Heart right ventricle (tissue), 16 donors: ENCODE measurements at places on chromosomes 1 and 21. TPM values are rescaled to one million over a fixed set of nuclear protein-coding genes. Genes with fewer than 3 reads are reported as not detected.

GPR153 gene
- 3.7 TPM for polyA plus RNA-seq

LENEP gene
- not detected for polyA plus RNA-seq

DNA sequence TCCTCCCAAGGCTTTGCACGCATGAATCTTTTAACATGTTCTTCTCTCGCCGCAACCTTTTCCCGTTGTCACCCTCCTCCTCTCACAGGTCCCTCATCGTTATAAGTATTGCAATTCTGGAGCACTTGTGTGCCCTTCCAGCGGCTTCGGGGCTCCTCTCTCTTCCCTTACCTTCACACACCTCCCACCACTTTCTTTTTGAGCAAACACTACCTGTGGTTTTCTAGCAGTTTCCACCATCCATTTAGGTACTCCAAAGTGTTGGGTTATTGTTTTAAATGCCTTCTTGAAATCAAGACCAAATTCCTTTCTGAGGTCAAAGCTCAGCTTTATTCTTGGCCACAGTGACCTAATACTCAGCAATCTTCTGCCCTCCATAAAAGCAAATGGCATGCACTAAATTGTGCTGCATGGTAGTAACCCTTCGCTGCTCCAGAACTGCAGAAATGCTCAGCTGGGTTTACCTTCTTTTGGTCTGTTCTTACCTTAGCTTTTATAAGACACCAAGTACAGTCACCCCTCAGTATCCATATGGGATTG lies 472.4 kb downstream of the SETD4 start:
- no peak for DNase-seq

DNA sequence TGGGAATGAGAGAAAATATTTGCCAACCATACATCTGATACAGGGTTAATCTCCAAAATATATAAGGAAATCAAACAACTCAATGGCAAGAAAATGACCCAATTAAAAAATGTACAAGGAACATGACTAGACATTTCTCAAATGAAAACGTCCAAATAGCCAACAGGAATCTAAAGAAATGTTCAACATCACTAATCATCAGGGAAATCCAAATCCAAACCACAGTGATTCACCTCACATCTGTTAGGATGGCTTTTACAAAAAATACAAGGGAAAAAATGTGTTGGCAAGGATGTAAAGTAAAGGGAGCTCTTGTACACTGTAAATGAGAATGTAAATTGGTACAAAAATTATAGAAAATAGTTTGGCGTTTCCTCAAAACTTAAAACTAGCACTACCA lies 54.7 kb upstream of the ZRANB2 start:
- no peak for DNase-seq

GRCh38 chr1:34083974-34084373 lies 81.1 kb downstream of the CSMD2 start:
- DNase-seq: no peak

BSND gene
- polyA plus RNA-seq: not detected

DNA sequence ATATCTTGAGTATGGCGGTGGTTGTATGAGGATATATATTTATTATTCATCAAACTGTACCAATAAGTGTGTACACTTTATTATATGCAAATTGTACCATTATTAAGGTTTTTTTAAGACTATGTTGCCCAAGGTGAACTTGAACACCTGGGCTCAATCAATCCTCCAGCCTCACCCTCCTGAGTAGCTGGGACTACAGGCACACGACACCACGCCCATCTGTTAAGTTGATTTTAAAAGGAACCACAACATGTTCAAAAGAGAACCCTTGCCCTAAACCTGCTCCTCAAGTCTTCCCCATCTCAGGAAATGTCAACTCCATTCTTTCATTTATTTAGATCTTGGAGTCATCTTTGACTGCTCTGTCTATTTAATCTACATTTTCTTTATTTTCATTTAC lies 24.3 kb upstream of the FBXO28 start:
- DNase-seq: no peak

DNA sequence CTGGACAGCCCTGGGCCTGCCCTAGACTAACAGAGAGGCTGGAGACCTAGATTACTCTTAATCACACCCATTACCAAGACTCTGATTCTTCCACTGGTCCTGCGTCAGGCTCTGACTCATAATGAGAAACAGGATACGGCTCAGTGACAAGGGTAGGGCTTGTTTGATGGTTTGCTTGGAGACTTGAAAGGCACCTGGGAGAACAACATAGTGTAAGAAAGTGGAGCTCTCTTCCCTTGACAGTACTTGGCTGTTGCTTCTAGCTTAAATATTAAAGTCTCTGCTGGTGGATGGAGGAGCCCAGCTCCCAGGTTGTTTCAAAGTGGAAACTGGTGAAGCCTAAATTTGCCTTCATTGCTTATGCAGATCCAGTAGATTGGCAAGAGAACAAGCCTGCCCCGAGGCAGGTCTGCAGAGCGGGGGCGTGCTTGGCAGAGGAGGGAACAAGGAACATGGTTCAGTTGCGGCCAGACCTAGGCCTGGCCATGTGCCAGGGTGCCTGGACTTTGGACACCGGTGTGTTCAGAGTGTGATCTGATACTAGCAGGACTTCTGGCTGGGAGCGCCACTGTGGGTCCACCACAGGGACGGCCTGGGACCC lies 480.6 kb downstream of the CAMTA1 start:
- DNase-seq: no peak

GRCh38 chr1:89206373-89206772 lies 7.6 kb upstream of the GBP4 start:
- no peak for DNase-seq

DNA sequence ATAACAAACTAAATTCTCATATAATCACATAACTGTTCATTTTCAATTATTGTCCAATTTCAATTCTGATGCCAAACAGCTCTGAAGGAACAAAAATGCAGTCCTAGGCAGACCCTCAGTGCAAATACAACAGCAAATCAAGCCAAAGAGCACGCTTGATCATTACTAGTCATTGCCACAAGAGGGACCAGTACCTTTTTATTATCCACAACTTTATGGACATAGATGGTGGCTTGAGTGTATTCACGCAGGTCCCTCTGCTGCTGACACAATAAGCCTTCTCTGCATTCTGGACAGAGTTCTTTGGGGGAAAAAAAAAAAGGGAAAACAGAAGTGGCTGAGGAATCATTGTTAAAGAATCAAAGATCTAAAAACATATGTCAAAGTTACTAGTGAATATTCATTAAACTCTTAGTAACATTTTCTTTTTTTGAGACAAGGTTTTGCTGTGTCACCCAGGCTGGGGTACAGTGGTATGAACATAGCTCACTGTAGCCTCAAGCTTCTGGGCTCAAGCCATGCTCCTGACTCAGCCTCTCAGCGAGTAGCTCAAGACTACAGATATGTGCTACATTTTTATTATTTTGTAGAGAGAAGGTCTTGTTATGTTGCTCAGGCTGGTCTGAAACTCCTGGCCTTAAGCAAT lies 34.3 kb upstream of the RAP1GAP start:
- DNase-seq: no peak

GRCh38 chr1:27438621-27439061 lies 46.2 kb downstream of the GPR3 start:
- DNase-seq: no peak

- DNase-seq: no peak
These were observed 54.9 kb upstream of the RGS7 start for GRCh38 chr1:241411776-241412338.

DNA sequence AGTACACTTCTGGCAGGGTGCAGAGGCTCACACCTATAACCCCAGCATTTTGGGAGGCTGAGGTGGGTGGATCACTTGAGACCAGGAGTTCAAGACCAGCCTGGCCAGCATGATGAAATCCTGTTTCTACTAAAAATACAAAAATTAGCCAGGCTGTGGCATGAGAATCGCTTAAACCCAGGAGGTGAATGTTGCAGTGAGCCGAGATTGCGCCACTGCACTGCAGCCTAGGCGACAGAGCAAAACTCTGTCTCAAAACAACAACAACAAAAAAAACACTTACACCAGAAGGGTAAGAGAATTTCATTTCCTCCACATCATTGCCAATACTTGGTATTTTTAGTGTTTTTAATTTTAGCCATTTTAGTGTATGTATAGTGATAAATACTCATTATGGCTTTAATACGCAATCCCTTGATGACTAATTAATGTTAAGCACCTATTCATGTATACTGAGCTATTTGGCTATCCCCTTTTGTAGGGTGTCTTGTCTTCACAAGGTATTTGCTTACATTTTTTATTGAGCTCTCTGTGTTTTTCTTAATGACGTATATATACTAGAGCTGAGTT lies 77.1 kb upstream of the TNR start:
- no peak for DNase-seq

- DNase-seq: peak; percentile 90
These were observed 2.0 kb upstream of the EFNA4 start for GRCh38 chr1:155061381-155062150.

DNA sequence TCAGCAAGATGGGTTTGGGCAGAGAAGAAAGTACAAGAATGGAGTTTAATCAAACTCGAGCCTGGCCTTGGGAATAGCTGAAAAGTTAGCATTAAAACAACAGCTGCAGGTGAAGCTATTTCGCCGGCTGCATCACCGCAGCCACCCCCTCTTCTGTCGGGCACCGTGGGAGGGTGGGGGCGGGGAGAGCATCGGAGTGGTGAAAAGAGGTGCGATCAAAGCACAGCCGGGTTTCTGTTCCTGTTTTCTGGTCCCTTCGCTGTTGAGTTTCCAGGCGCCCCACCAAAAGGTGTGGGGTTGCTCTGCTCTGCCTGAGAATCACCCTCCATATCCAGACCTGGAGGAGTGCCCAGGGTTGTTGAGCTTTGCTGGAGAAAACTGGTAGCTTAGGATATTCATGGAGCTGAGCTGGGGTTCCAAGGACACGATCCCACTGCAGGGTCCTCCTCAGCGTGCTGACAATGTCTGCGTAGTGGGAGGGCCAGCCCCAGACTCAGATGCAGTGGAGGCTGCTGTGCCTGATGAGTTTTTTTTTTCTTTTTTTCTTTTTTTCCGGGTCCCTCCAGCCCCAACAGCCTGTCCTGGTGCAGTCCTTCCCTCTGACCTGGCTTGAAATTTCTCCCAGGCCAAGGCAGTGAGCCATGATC lies 127.5 kb upstream of the C1orf174 start:
- DNase-seq: no peak
